ENCODE measurements at places on chromosomes 16 and 17. TPM values are rescaled to one million over a fixed set of nuclear protein-coding genes. Genes with fewer than 3 reads are reported as not detected.

DNA sequence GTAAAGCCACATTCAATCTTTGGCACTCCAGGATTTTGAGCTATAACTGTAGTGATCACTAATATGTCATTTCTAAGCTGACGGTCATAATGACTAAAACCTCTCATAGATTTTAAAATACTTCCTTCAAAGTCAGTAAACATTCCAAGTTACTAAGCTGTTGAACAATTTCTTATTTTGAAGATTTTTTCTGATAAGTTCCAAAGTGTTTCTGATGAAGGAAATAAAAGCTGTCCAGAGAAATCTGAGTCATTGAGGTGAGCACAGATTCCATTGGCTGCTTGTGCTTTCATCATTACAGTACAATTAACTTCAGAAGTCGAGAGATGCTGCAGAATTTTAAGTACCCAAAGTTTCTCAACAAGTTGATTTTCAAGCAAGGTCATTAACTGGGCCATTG lies 23.9 kb downstream of the NLRC5 start:
- DNase-seq = no peak

DNA sequence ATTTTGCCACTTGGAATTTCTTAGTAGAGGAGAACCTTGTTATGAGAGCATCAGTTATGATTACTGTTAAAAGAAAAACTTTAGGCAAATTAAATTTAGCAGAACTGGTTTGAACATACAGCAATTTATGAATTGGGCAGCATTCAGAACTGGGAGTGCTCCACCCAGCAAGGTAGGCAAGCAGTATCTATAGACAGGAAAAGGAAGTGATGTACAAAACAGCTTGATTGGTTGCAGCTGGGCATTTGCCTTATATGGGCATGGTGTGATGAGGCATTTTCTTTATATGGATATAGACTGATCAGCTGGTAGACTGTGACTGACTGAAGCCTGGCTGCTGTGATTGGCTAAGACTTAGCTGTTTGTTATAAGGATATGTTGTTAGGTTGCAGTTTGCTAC lies 17.6 kb upstream of the CYLD start:
- DNase-seq = no peak

- no peak for DNase-seq
Measured at GRCh38 chr17:3794557-3795389, 6.2 kb downstream of the ITGAE start.

DNA sequence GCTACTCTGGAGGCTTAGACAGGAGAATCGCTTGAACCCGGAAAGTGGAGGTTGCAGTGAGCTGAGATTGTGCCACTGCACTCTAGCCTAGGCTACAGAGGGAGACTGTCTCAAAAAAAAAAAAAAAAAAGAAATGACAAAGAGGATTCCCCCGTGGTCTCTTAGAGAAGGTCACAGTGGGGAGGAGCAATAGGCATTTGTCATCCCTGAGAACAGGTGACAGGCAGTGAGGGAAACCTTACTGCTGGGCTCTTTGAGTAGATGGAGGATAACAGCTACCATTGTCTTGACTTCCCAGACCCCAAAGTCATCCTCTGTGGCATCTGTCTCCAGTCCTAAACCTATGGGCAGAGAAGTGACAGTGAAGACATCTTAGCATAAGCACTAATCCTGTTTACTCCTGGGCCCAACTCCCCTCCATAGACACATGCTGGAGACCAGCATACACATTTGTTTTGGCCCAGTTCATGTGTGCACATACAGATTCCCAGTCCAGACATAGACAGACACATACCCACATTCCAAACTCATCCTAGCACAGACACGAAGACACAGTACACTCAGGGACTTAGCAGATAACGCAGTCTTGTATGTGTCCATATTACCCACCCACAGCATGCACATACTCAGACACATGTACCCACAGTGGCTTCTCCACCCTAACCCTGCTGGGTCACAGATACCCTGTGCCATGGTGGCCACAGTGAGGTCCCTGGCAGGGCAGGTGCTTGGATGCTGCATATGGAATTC lies 2.7 kb downstream of the ESRP2 start:
- DNase-seq = no peak

Gene TCAP
- 1.6 TPM for total RNA-seq

Gene TOM1L1
- 53.9 TPM for total RNA-seq

All from Panc1 (cell line).